Activated naive CD8-positive, alpha-beta T cell treated with anti-CD3 and anti-CD28 coated beads for 36 hours (primary cell): ENCODE measurements at places on chromosomes 16 and 17. TPM values are rescaled to one million over a fixed set of nuclear protein-coding genes. Genes with fewer than 3 reads are reported as not detected.

- no peaks in the 10 kb centered on the region for H3K27me3 ChIP-seq
- no peaks in the 10 kb centered on the region for H3K36me3 ChIP-seq
- no peaks in the 10 kb centered on the region for H3K4me1 ChIP-seq
- H3K4me3 ChIP-seq = no peak overlapping the region
Observed at GRCh38 chr17:54239291-54239690, 416.6 kb downstream of the KIF2B start.

DNA sequence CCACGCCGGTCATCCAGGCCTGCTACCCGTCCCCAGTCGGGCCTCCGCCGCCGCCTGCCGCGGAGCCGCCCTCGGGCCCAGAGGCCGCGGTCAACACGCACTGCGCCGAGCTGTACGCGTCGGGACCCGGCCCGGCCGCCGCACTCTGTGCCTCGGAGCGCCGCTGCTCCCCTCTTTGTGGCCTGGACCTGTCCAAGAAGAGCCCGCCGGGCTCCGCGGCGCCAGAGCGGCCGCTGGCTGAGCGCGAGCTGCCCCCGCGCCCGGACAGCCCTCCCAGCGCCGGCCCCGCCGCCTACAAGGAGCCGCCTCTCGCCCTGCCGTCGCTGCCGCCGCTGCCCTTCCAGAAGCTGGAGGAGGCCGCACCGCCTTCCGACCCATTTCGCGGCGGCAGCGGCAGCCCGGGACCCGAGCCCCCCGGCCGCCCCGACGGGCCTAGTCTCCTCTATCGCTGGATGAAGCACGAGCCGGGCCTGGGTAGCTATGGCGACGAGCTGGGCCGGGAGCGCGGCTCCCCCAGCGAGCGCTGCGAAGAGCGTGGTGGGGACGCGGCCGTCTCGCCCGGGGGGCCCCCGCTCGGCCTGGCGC, 2.4 kb downstream of the HIC1 start:
- H3K4me1 ChIP-seq = peaks cover 22% of the 10 kb centered on the region
- H3K27me3 ChIP-seq = peaks cover 9% of the 10 kb centered on the region
- H3K27ac ChIP-seq = no peak overlapping the region
- no peak overlapping the region for H3K4me3 ChIP-seq
- H3K36me3 ChIP-seq = peaks cover 29% of the 10 kb centered on the region

KRTAP16-1 gene
- total RNA-seq = not detected

- H3K4me1 ChIP-seq = no peaks in the 10 kb centered on the region
- H3K27me3 ChIP-seq = no peaks in the 10 kb centered on the region
- no peaks in the 10 kb centered on the region for H3K36me3 ChIP-seq
Observed at GRCh38 chr17:58136669-58137279, 11.4 kb upstream of the OR4D1 start.

CCR7 gene
- 274 TPM for total RNA-seq

GRCh38 chr16:56488035-56488434, 31.8 kb downstream of the BBS2 start:
- DNase-seq = no peak
- H3K4me1 ChIP-seq = no peaks in the 10 kb centered on the region
- H3K4me3 ChIP-seq = no peak overlapping the region
- H3K36me3 ChIP-seq = peaks cover 7% of the 10 kb centered on the region
- H3K27ac ChIP-seq = no peak overlapping the region

ASPA gene
- total RNA-seq = not detected
